Suprapubic skin (tissue), 4 donors: ENCODE measurements at places on chromosomes 12 and 14.

DNA sequence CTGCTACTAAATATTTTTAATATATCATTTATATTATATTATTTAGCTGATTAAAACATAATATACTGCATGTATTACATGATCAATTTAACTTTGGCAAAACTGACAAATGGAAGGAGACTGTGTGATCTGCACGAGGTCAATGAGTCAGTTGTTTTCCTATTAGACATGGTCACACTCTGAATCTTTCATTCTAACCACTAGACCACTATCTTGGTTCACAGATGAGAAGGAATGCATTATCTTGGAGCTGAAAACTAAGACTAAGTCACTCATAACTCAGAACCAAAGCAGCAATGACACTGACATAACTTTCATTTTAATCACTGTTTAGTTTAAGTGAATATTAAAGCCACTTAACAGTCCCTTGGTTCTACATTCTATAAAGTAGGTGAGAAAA lies 37.4 kb downstream of the GNPTAB start:
- peaks cover 18% of the 10 kb centered on the region for H3K36me3 ChIP-seq
- no peaks in the 10 kb centered on the region for H3K27me3 ChIP-seq
- H3K27ac ChIP-seq = no peak overlapping the region

GRCh38 chr12:104226672-104227071 lies 11.1 kb downstream of the TXNRD1 start:
- H3K27ac ChIP-seq = no peak overlapping the region
- no peak for DNase-seq
- H3K4me3 ChIP-seq = no peak overlapping the region
- H3K4me1 ChIP-seq = no peaks in the 10 kb centered on the region
- H3K36me3 ChIP-seq = no peaks in the 10 kb centered on the region

GRCh38 chr12:17992002-17992656 lies 97.9 kb downstream of the RERGL start:
- DNase-seq = no peak
- no peaks in the 10 kb centered on the region for H3K36me3 ChIP-seq
- no peak overlapping the region for H3K27ac ChIP-seq
- no peaks in the 10 kb centered on the region for H3K4me1 ChIP-seq
- H3K27me3 ChIP-seq = no peaks in the 10 kb centered on the region
- no peak overlapping the region for H3K4me3 ChIP-seq

DNA sequence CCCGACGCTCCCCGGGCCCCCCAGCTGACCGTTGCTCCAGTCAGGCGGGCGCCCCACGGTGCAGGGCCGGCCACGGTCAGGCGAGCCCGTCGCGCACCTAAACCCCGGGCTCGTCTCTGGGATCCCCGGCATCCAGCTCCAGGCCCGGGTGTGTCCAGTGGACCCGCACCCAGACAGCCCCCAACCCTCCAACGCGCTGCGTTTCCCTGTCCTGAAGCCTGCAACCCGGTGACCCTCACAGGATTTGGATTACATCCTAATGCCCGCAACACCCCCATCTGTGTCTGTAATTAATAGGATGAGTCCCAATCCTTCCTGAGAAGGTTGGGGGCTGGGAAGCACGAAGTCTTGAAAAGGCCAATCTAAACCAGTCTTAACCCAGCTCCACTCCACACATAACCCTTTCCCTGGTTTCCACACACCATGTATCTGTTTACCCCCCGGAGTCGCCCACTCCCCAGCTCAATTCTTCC lies 10.4 kb downstream of the CPNE6 start:
- no peak overlapping the region for H3K27ac ChIP-seq
- peak overlapping the region; percentile 53 for H3K4me3 ChIP-seq
- DNase-seq = no peak

GRCh38 chr14:36367985-36368774 lies 47.7 kb upstream of the MBIP start:
- peaks cover 5% of the 10 kb centered on the region for H3K4me1 ChIP-seq
- H3K27ac ChIP-seq = no peak overlapping the region
- DNase-seq = no peak
- H3K36me3 ChIP-seq = no peaks in the 10 kb centered on the region
- no peaks in the 10 kb centered on the region for H3K27me3 ChIP-seq
